Activated CD4-positive, CD25-positive, alpha-beta regulatory T cell treated with anti-CD3 and anti-CD28 coated beads, Interleukin-2, amount 50 U/mL, for 72 hours (primary cell): ENCODE measurements at places on chromosomes 13 and 19.

GRCh38 chr13:87975035-87975434 lies 303.9 kb downstream of the SLITRK5 start:
- DNase-seq: no peak

GRCh38 chr13:25882466-25883357 lies 169.1 kb downstream of the SHISA2 start:
- no peak for DNase-seq

DNA sequence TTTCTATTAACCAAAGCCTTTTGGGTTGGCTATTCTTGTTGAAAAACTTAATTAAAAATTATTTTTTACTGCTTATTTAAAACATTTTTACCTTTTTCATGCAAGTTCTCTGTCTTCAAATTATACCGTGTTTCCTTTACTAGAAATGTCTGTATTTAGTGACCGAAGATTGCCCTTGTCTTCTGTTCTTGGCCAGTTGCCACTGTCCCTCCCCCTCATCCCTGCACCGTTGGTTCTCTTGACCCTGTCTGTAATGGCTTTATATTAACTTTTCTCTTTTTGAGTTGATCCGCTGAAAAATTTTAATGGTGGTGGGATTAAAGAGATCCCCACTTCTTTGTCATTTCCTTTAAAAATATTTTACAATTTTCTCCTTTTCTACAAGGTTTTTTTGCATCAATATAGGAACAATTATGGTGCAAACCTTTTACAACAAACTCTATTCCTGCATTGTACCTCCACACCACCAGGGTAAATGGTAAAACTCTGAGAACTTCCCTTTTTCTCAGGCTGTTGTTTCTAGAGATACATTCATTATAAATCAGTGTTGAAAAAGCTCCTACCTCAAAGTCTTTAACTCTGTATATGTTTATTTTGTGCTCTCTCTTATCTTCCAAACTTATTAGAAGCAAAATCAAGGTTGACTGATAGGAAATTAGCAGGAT lies 12.9 kb upstream of the RNF113B start:
- no peak for DNase-seq

- no peak for DNase-seq
Observed at GRCh38 chr13:99055735-99056134, 77.9 kb upstream of the DOCK9 start.

DNA sequence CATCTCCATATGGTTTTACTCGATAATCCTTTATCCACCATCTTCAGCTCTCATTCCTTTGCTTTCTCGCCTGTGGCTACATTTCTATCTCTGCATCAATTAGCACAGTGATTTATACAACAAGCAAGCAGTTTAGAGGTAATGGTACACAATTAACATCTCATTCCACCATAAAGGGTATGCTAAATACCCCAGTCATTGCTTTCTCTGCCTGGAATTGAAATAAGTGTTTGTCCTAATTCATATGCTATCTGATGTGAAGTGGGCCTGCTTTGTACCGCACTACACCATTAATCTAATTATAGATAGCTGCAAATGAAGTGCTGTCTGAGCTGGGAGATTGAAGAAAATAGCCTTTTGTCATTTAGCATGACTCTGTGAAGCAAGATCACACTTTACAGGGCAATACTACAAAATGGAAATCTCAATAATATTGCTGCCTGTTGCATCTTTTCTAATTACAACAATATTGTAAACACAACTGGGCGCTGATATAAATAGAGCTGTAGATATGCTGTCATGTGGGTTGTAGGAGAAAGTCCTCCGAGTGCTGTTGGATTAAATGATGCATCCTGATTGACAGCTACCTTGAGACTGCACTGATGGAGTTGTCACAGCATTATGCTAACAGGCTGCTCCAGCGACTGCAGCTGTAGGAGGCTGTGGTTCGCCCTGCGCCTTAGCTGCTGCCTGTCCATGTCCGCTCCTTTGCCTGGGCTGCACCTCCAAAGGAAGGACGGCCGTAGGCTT lies 78.2 kb downstream of the GGACT start:
- no peak for DNase-seq

DNA sequence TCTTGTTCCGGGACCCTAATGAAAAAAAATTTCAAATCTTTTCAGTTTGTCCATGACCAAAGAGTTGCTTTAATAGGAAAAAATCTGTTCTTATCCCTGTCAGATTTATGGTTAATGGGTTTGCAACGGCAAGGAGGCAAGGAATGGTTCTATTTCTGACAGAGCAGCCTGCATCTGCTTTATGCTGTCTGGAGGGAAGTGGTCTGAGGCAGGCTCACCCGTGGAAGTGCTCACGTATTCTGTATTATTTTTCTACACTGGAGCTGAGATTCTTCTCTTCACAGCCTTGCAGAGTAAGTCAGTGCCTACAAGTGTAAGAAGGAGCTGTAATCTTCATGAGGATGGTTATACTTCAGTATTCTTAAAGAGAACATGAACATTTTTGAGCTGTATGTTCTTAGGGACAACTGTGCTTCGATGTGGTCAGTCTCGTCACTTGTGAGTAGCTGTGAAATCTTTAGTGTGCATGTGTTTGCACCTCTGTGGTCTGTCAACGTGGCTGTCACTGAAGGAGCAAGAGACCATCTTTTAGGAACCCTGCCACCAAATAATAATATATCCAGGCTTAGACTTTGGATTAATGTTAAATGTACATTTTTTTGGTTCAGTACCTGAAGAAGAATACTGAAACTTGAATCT lies 114.3 kb downstream of the DNAJC3 start:
- DNase-seq: no peak

DNA sequence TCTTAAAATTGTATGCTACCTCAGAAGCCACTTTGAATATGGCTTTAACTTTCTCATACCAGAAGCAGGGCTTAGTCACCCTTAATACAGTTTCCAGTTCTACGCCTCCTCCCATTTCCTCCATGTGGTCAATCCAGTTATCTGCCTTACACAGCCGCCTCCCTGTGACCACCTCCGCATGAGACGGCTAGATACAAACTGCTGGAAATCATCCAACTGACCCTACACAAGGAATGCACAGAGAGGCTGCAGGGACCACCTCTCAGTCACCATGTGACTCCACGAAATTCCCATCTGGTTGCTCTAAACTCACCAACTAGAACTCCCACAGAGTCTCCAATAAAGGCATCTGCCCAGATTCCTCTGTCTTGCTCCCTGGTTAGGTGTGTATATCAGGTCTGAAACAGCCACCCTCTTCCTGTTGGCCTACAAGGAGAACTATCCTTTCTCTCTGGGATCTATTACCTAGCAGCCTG lies 6.8 kb downstream of the ZNF564 start:
- DNase-seq: no peak
